ENCODE measurements at places on chromosomes 6 and 20.

GRCh38 chr6:85971238-85971637 is 328.6 kb upstream of the SYNCRIP start:
- DNase-seq, result no peak

GRCh38 chr20:35619196-35620095 is 3.8 kb downstream of the SPAG4 start:
- peak; percentile 87 for DNase-seq

GRCh38 chr6:47810885-47811284 is 29.1 kb downstream of the OPN5 start:
- DNase-seq, result no peak

GRCh38 chr6:43759136-43759906 is 10.7 kb upstream of the VEGFA start:
- DNase-seq, result no peak

DNA sequence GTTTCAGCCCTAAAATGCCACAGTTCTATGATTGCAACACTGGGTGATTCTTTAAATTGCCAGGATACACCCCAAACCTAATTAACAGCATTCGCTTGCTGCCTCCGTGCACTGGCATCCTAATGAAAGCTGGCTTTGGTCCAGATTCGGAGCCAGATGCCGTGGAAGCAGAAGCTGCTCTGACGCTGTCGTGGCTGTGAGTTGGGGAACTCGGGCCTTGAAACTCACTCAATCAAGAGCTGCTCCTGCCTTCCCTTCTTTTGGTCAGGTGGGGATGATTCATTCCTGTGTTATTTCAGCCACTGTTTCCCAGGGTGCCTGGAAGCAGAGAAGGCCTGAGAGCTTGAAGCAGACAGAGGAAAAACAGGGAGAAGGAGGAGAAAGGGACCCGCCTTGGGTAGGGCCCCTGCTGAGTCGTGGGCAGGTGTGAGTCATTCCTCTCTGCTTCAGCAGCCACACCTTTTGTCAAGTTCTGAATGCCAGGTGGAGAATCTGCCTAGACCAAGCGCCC is 36.2 kb upstream of the DSP start:
- DNase-seq, result peak; percentile 15

- DNase-seq, result peak; percentile 53
Observed at GRCh38 chr6:130575971-130576370, 210.2 kb downstream of the TMEM200A start.

GRCh38 chr6:131410785-131411184 is 162.2 kb upstream of the ARG1 start:
- DNase-seq, result no peak

All from stimulated activated CD4-positive, alpha-beta T cell treated with anti-CD3 and anti-CD28 coated beads, Interleukin-1b, Interleukin-23, amount 100 ng/mL, for 48 hours (primary cell).